ENCODE measurements at places on chromosomes 5 and 9. TPM values are rescaled to one million over a fixed set of nuclear protein-coding genes. Genes with fewer than 3 reads are reported as not detected.

- no peak overlapping the region for H3K4me3 ChIP-seq
- no peak for DNase-seq
- no peak overlapping the region for H3K27ac ChIP-seq
- no peaks in the 10 kb centered on the region for H3K36me3 ChIP-seq
- no peaks in the 10 kb centered on the region for H3K27me3 ChIP-seq
- peaks cover 10% of the 10 kb centered on the region for H3K4me1 ChIP-seq
Observed at GRCh38 chr9:110623462-110624025, 44.0 kb upstream of the SVEP1 start.

Gene FOXD1
- 7.9 TPM for total RNA-seq

Gene TAF1L
- 0.02 TPM for total RNA-seq

- no peak overlapping the region for H3K27ac ChIP-seq
- DNase-seq: no peak
- no peaks in the 10 kb centered on the region for H3K36me3 ChIP-seq
Observed at GRCh38 chr5:63125862-63126261, 547.2 kb downstream of the LRRC70 start.

GRCh38 chr5:41834506-41834905 lies 35.7 kb downstream of the OXCT1 start:
- DNase-seq: no peak
- H3K4me1 ChIP-seq: no peaks in the 10 kb centered on the region
- no peaks in the 10 kb centered on the region for H3K27me3 ChIP-seq
- H3K4me3 ChIP-seq: no peak overlapping the region
- H3K36me3 ChIP-seq: peaks cover 10% of the 10 kb centered on the region
- H3K27ac ChIP-seq: no peak overlapping the region
